ENCODE measurements at places on chromosomes 4 and X.

- no peak for DNase-seq
Observed at GRCh38 chr4:147548256-147548655, 67.4 kb downstream of the EDNRA start.

- peak; percentile 40 for DNase-seq
Observed at GRCh38 chr4:18480928-18481327, 459.4 kb upstream of the LCORL start.

DNA sequence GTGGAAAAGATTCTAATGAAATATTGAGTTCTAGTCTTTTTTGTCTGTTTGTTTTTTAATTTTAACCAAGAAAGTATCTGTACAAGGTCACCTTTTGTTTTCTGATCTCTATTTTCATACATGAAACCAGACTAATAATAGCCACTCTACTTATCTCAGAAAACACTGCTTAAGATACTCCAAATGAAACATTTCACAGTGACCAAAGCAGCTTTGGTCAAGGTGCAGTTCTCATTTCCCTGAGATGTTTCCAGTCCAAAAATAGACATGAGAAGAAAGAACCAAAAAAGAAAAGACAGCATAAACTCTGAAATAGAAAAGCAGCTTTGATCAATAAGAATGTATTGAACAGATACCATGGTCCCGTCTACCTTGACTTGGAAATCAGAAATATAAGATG lies 782.8 kb downstream of the RAB28 start:
- no peak for DNase-seq

GRCh38 chrX:45758319-45758718 lies 557.6 kb upstream of the DIPK2B start:
- no peak for DNase-seq

GRCh38 chrX:47561659-47562151 lies 700 bp downstream of the ARAF start:
- no peak for DNase-seq

- no peak for DNase-seq
Observed at GRCh38 chrX:15916704-15917084, 62.1 kb upstream of the AP1S2 start.

DNA sequence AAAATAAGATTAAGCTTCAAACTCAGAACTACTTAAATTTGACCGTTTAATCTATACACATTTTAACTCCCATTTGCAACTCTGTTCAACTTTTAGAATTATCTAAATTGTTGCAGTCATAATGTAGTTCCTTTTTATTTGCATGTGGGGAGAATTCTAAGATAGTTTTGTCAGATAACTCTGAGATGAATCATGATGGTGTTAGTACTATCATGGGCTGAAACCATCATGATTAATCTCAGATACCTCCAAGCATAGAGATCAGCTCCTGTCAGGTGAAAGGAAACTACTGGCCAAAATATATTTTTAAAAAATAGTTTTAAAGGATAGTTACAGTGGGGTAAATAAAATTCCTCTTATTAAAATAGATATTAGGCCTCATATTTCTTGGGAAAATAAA lies 39.0 kb downstream of the FBXO8 start:
- DNase-seq: no peak
